RWPE2 (cell line): ENCODE measurements at places on chromosomes 3 and 15.

GRCh38 chr3:55658690-55659562 lies 171.8 kb upstream of the WNT5A start:
- no peak for DNase-seq

DNA sequence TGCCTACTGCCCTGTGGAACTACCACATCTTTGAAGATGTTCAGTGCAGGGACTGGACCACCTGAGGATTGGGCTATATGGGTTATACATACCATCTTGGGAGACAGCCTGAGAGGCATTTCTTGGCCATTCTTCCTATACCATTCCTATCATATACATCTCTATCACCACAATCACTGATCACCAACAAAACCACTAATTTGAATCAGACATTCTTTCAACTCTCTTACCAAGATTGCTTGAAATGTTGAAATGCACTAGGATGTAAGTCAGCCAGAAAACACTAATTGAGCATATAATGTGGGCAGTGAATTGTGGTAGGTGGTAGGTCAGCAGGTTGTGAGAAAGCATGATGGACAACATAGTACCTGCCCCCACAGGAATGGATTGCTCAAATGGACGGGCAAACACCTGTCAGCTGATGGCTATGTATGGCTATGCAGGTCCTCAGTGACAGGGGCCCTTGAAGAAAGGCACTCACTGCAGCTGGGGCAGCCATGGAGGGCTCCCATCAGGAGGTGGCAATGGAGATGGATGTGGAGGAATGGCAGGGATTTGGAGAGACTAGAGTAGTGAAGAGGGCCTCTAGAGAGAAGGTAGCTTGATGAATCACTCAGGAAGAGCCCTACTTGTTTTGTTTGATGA lies 49.1 kb downstream of the AMOTL2 start:
- DNase-seq, result no peak

- DNase-seq, result no peak
Measured at GRCh38 chr3:25588441-25589103, 76.1 kb downstream of the TOP2B start.

GRCh38 chr3:97579365-97579764 lies 185.2 kb upstream of the ARL6 start:
- DNase-seq, result no peak

DNA sequence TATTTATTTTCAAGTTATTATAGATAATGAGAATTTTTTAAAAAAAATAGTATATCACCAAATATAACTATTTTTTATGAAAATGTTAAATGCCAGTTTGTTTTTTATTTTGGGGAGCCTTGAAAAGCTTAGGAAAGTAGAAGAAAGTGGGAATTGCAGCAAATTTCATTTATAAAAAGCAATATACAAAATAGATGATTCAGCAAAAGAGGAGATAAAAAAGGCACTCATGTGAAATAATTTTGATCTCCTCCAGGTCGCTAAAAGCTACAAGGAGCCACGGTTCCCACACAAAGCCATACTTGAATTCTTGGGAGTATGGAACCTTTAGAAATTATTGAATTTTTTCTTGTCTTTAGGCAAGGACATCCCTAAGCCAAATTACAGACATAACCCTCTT lies 625.0 kb upstream of the SGO1 start:
- no peak for DNase-seq

- DNase-seq, result no peak
Measured at GRCh38 chr3:58351920-58352319, 19.2 kb downstream of the PXK start.

GRCh38 chr3:177536873-177537272 lies 339.6 kb upstream of the TBL1XR1 start:
- DNase-seq, result no peak

GRCh38 chr3:123256256-123256655 lies 54.5 kb downstream of the SEC22A start:
- no peak for DNase-seq

- DNase-seq, result no peak
Measured at GRCh38 chr3:48739617-48739954, 22.6 kb upstream of the IP6K2 start.

DNA sequence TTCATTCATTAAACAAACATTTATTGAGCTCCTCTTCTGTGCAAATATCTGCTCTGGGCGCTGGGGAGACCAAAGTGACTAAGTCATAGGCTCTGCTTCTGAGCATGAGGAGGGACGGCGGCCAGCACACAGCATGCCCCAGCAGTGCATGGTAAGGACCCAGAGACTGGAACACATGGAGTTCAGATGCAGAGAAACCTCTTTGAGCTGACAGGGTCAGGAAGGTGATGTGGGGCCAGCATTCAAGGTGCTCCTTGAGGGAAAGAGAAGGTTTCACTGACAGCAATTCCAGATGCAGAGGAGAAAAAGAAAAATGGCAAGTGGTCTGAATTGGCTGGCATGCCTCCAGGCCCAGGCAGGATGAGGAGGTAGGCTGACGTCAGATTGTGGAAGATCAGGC lies 234.5 kb downstream of the UACA start:
- no peak for DNase-seq

DNA sequence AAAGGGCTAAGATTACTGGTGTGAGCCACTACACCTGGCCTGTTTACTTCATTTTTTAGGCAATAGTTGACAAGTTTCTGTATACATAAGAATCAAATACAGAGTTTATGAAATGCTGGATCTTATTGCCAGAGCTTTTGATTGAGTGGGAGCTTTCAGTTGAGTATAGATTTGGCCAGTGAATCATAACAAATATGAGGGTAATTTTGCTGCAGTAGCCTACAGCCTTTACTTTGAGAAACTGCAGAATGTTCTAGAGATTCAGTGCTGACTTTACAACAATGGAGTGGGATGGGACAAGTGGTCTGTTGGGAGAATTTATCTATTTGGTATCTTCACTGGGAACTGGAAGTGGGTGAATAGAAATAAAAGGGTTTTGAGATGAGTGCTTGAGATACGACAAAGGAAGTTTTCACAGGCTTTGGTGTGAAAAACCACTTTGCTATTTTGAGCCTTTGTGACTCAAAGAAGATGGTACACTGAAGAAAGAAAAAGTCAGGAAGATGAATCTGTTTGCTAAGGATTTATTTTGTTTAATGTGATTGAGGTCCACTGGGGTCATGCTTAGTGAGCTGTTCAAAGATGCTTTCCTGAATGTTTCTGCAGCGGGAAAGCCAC lies 227.8 kb downstream of the UBE2E2 start:
- DNase-seq, result no peak
